CD4-positive, alpha-beta memory T cell (primary cell): ENCODE measurements at places on chromosomes 5 and 9. TPM values are rescaled to one million over a fixed set of nuclear protein-coding genes. Genes with fewer than 3 reads are reported as not detected.

DNA sequence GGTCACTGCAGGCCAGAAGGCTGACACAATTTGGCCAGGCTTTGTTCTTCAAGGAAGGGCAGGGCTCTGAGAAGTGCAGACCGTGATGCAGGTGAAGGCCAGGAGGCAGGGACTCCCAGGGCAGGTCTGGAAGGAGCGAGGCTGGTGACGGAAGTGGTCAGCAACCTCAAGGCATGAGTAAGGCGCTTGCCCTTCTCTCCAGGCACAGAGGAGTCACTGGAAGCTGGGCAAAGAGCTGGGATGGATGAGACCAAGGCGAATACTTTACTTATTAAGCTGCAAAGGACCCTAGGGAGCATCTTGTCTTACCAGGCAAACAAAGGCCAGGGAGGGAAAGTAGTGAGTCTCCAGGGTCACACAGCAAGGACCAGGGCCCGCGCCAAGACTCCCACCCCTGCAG is 18.6 kb downstream of the IRF1 start:
- no peak for DNase-seq

- peak; percentile 83 for DNase-seq
Observed at GRCh38 chr9:131395157-131396098, 1.5 kb downstream of the PRRC2B start.

GRCh38 chr9:37034938-37035647 is 1.0 kb upstream of the PAX5 start:
- DNase-seq, result peak; percentile 16

DNA sequence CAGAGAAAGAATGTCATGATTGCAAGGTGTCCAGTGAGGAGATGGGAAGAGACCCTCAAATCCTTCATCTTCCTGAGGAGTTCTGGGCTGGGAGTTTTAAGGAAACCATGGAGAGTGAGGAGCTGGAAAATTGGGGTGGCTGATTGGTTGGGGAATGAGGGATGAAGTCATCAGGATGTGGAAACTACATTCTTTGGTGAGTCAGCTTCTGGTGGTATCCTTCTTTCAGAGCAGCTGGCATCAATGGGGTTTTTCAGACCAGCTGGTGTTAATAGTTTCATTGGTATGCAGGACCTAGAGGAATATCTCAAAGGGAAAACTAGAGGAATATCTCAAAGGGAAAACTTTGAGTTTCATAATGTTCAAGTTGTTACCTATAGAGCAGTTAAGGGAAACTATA is 45.2 kb downstream of the RNF180 start:
- no peak for DNase-seq

DNA sequence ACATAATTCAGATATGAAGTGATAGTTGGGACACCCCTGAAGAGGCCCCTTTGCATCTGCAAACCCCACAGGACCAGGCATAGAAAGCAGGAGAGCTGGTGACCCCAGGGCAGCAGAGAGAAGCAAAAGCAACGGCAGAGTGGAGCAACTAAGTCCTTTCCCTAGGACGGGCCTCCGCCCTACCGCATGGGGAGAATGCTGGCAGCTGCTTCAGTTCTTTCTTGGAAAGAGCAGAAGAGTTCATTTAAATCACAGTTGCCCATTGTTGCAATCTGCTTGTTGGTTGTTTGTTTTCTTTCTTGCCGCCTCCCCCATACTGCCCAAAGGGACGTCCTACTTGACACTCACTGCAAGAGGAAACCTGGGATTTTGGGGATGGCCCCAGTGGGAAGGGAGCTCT is 126.2 kb downstream of the ADAMTS16 start:
- DNase-seq, result no peak

GRCh38 chr9:106107716-106108115 is 413.4 kb downstream of the TMEM38B start:
- DNase-seq, result no peak

- no peak for DNase-seq
Observed at GRCh38 chr9:104866191-104866590, 61.8 kb downstream of the ABCA1 start.

GRCh38 chr5:143979044-143979690 is 167.2 kb downstream of the HMHB1 start:
- no peak for DNase-seq

DNA sequence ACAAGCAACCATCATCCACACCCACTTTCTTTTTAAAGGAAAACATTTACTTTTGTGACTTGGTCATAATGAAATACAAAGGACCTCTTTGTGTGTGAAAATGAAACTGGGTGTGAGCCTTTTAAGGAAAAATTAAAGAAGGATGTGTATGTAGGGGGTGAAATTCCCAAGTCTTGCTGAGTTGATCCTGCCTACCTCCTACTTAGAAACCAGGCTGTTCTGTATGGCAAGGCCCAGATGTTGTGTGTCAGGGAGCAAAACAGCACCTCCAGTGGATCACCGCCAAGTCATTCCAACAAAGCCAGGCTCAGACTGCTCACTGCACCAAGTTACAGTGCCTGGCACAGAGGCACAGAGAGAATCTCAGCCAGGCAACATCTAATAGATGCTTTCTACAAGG is 198.5 kb upstream of the FBN2 start:
- DNase-seq, result no peak

DNA sequence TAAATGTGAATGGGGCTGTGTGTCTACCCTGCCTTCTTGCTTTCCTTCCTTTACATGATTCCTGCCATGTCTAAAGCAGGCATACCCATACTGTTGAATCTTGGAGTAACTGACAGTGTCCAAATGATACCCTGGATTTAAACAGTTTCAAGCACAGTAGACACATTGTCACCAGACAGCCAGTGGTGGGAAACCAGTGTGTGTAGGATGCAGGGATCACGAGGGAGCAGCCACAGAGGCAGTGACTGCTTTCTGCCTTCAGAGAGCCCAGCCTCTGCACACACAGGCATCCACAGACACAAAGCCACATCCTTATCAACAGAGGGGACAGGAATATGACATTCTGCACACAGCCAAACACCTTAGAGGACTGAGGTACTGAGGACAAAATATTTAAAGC is 184.2 kb upstream of the TBCA start:
- DNase-seq, result no peak

DNA sequence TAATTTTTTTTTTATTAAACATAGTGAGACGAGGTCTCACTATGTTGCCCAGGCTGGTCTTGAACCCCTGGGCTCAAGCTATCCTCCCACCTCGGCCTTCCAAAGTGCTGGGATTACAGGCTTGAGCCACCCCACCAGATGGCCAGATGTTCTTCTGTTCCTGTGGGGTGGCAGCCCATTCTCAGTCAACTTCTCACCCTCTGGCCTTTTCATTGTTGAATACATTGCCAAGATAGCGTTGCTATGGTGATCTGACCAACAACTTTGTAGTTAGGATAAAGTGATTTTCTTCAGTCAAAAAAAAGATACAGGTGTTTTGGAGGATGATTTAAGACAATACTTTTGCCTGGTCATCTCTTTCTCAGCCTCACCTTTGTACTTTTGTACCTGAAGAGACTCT is 109.1 kb downstream of the EGFLAM start:
- DNase-seq, result no peak

DNA sequence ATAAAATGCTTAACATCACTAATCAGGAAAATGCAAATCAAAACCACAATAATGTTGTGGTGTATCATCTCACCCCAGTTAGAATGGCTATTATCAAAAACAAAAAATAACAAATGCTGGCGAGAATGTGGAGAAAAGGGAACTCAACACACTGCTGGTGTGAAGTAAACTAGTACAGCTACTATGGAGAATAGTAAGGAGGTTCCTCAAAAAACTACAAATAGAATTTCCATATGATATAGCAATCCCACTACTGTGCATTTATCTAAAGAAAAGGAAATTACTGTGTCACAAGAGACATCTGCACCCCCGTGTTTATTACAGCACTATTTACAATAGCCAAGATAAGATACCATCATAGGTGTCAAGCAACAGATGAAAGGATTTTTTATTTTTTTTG is 214.5 kb upstream of the RASA1 start:
- DNase-seq, result no peak

DNA sequence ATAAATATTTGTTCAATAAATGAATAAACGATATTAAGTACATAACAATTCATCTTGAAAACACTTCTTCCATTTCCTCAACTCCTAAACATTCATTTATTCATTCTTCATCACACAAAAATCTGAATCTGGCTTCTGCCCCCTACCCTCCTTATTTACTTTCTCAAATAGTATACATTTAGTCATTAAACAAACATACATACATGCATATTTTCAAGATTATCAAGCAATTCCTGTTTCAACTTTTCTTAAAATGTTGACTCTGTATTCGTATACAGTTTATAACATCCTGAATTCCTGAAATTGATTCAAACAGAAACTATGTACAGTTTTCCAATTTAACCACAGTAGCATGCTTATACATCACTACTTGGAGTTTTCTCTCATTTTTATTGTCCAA is 129.0 kb downstream of the MUSK start:
- DNase-seq, result no peak

- no peak for DNase-seq
Observed at GRCh38 chr5:41641621-41642020, 131.2 kb upstream of the PLCXD3 start.

The FOXE1 gene
- total RNA-seq, result not detected
